CD4-positive, alpha-beta T cell (primary cell): ENCODE measurements at places on chromosomes 3 and 15.
A peak's percentile ranks its signal among the peaks of the same experiment; 100 is the strongest.

DNA sequence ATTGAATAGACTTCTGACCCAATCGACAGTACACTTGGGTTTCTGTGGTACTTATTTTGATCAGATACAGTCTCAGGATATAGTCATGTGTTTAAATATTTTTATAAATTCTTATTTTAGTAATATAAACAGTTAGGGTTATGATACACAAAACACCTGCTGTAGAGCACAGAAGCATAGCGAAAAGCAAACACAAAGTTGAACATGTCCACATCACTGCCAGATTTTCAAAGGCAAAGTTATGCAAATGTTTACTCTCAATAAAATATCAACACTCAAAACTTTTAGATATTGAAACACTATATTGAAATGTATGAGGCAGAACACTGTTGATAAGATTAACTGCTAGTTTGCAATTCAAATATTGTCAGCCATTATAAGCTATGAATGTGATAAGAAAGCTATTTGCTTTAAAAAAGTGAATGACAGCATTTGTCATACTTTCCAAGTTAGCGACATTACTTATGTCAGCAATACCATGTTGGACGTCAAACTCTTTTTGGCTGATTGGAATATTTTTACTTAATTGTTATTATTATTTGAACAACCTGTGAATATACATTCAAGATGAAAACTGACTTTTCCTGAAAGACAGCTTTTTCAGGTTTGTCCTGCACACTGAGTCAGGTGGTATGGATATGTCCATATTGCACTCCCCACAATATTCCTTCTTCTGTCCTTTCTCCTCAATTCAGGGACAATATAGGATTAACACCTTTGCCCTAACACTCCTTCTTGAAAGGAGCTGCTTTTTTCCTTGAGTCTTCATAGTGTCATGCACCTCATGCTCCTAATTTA is 367.1 kb downstream of the EPHA3 start:
- no peak for DNase-seq

DNA sequence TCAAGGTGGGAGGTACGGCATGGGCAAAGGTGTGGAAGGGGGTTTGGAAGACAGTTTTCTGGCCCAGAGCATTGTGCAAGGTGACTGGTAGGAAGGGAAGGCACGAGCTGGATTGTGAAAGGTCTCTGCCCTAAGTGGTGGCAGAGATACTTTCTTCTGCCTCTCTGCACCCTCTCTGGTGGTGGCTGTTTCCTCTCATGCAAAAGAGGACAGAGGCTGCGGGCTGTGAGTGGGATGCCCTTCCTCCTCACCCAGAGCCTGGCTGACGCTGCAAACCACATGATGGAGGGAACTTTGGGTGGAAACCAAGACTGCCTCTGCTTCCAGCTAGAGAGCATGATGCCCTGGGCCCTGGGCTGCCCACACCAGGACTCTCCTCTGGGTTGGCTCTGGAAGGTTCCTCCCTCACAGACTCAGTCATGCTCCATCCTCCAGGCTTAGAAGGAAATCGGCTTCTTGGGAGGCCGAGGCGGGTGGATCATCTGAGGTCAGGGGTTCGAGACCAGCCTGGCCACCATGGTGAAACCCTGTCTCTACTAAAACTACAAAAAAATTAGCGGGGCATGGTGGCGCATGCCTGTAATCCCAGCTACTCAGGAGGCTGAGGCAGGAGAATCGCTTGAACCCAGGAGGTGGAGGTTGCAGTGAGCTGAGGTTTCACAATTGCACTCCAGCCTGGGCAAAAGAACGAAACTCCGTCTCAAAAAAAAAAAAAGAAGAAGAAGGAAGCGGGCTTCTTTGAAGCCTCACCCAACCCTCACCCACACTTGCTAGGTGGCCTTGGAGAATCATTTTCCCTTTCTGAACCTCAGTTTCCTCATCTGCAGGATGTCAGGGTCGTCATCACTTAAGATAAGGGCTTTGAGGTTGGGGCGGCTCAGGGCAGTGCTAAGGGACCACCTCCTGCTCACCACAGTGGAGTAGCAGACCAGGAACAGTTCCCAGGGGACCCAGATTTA is 8.3 kb downstream of the PSTPIP1 start:
- DNase-seq: peak; percentile 89

- DNase-seq: no peak
Observed at GRCh38 chr3:162842549-162843216, 1346.1 kb downstream of the OTOL1 start.

GRCh38 chr15:36722555-36722954 is 143.1 kb downstream of the CDIN1 start:
- no peak for DNase-seq

DNA sequence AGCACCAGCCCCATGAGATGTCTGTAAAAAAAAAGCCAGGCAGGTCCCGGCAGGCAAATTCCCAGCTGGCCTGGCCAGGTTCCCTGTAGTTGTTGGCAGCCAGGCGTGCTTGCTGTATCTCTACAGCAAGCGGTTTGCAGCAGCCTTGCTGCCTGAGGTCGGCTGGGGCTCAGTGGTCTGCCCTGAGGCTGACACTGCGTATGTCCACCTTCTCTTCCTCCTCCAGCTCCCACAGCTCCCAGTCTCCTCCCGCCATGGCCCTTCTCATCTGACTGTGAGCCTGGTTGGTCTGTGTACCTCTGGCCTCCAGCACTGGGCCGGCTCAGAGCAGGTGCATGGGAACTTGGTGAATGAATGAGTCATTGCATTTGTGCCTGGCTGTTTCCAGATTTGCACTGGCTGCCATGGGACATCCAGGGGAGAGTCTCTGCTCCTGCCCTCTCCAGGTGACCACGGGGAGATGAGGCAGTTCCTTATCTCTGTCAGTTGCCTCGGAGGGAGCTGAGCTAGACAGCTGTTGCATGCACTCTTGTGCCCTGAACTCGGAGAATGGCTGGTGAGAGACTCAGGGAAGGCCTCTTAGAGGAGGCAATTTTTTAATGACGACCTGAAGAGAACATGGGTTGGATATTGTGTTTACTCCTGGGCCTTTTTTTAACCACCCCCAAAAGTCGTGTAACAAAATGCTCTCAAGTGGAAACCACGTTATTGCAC is 43.0 kb downstream of the SPSB4 start:
- DNase-seq: no peak

DNA sequence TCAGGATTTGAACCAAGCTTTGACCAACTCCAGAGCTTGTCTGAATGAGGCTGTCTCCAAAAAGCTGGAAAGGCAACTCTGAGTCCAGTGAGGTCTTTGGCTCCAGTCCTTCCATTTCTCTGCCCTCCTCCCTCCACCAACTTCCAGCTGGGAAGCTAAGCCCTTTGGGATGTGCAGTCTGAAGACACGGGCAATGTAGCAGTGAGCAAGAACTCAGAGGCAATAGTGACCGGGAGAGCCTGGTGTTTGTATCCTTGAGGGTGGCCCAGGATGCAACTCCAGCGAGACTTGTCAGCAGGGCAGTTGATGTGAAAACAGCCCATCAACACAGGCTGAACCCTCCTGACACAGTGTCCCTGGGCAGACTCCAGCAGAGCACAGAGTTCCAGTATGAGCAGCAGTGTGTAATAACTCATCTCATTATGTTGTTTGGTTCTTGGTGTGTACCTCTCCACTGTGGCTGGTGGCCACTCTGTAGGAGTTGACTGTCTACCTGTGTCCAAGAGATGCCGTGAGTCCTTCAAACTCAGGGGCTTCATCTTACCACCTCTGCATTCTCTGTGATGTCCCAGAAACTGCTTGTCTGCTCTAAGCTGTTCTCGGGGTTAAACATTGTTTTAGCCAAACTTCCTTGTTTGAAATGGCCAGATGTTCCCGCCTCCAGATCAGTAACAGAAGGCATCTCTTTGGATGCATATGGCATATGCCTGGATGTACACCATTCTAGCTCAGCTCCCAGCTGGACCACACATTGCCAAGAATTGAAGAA is 6.6 kb downstream of the CDCP1 start:
- DNase-seq: no peak

DNA sequence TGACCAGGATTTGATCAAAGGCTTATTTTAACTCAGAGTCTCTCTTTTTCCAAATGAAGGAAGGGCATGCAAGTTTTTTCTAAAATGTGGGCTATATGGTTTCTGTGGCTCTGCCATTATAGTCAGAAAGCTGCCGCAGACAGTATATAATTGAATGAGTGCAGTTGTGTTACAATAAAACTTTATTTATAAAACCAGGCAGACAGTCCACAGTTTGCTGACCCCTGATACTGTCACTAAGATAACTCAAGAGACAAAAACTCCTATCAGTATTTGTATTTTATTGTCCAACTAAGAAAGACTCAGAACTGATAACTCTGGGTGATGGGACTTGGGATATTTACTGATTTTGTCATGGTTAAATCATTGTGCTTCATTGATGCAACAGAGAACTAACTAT is 4.9 kb downstream of the ALDH1A2 start:
- DNase-seq: no peak

DNA sequence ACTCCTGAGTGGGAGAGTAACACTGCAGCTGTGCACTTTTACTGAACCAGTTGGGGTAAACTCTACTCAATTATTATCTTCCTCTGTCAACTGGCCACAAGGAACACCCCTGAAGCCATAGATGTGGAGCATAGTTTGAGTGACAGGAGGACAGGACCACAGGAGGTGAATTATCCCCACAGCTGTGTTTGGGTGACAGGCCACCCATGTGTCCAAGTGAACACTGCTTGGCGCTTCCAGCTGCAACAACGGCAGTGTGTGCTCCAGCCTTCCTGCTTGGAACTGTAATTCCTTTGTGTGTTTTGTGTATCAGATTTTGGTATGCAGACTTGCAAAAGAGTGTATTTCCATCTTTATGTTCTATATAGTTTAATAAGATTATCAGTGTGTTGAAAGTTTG is 20.2 kb upstream of the TSPAN3 start:
- DNase-seq: no peak

- DNase-seq: peak; percentile 42
Observed at GRCh38 chr15:41603941-41604911, 45.2 kb downstream of the TYRO3 start.

- no peak for DNase-seq
Observed at GRCh38 chr3:64638981-64639481, 48.8 kb downstream of the ADAMTS9 start.

- DNase-seq: no peak
Observed at GRCh38 chr3:120907659-120908029, 361 bp upstream of the STXBP5L start.

- DNase-seq: no peak
Observed at GRCh38 chr3:40377822-40378221, 9.2 kb upstream of the ENTPD3 start.

DNA sequence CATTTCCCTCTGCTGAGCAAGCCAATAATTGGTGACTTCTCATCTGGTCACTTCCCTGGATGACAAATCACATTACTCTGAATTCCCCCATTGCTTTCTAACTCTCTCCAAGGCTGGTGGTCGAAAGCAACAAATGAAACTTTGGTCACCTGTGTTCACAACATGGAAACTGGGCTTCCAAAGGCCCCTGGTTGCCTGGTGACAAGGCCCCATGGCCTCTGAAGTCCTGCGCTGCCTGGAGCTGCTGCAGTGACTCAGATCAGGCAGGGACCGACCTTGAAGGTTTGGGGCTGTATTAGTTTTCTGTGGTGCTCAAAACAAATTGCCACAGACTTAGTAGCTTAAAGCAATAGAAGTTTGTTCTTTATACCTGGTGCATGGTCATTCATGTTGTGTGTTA is 345.3 kb downstream of the WDR72 start:
- no peak for DNase-seq

GRCh38 chr3:114712728-114713492 is 419.1 kb downstream of the TIGIT start:
- DNase-seq: no peak

GRCh38 chr3:82392203-82392775 is 630.8 kb upstream of the GBE1 start:
- no peak for DNase-seq

DNA sequence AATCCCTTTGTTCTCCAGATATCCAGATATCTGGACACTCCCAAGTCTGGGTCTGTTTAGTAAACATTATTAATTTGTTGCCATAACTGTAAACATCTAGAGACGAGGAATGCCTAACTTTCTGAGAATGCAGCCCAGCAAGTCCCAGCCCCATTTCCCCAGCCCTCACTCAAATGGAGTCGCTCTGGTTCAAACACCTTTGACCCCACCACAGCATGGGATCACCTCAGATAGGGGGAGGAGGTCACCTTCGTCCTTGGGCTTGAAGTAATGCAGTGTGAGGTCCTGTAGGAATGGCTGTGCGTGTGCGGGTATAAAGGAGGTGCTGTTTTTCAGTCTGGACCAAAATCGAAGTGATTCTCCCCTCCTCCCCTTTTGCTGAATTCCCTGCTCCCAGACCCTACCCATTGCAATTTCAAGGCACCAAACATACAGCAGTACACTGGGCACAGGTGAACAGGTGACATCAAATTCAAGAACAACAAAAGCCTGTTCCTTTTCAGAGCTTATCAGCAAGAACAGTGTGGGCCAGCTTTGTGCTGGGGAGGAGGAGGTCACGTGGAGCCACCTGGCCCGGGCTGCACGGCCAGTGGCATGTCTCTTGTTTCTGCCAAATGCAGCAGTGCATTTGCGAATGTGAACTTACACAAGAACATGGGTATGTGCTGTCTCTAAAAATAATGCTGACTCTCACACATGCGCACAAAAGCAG is 57.5 kb upstream of the TRPM1 start:
- no peak for DNase-seq

DNA sequence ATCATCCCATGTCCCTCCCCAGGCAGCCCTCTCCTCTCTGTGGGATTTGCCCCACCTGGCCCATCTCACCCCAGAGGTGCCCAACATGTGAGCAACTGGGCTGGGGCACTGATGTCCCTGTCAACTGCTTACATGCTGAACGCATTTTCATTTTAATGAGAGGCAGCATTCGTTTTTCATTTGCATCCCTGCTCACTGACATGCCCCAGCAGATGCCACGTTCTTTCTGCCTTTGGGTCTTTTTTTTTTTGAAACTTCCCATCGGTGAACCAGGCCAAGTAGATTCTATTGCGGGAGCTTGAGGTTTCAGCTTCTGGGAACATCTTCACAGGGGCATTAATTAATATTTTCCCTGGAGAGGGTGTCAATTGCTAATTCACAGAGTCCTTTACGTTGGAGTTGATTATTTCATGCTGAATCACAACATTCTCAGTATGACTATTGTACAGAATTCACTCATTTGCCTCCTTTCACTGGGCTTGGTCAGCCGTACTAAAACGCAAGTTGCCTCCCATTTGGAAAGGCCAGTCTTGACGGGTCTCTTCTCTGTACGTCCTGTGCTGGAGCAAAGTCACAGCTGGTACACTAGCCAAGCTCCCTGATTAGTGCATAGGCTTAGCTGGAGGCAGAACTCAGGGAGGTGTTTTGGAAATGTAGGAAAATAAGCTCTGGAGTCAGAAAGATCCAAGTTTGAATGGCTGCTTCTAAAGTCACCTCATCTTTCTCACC is 69.8 kb downstream of the CHRNA7 start:
- no peak for DNase-seq

- no peak for DNase-seq
Observed at GRCh38 chr3:175274474-175275218, 415.5 kb downstream of the NAALADL2 start.
